ENCODE measurements at places on chromosomes 11 and 22. TPM values are rescaled to one million over a fixed set of nuclear protein-coding genes. Genes with fewer than 3 reads are reported as not detected.

Gene ARHGAP8
- polyA plus RNA-seq: 12.3 TPM

DNA sequence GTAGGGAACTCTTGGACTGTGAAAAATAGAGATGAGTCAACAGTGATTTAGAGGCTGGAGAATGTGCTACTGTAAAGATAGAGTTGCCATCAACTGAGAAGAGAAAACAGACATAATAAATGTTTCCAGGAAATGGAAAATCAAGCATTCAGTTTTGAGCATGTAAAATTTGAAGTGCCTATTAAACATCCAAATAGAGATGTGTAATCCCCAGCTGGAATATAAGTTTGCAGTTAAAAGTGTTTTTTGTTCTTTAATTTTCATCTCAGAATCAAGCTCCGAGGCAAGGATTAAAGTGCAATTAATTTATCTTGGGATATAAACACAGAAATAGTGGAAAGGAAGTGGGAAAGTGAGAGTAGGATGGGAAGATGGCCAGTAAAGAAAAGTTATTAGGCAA lies 666.0 kb upstream of the RAG2 start:
- H3K27ac ChIP-seq: no peak overlapping the region
- no peak for DNase-seq
- H3K27me3 ChIP-seq: no peaks in the 10 kb centered on the region

Gene B4GALNT4
- 8.8 TPM for polyA plus RNA-seq

Gene ASCL2
- 1.8 TPM for polyA plus RNA-seq

Data from stomach (tissue), 19 donors.